ENCODE measurements at places on chromosomes 6 and 20. TPM values are rescaled to one million over a fixed set of nuclear protein-coding genes. Genes with fewer than 3 reads are reported as not detected.

SIM1 gene
- not detected for polyA plus RNA-seq

STMND1 gene
- not detected for polyA plus RNA-seq

GMPR gene
- polyA plus RNA-seq, result 0.56 TPM

CRISP3 gene
- not detected for polyA plus RNA-seq

TMC2 gene
- polyA plus RNA-seq, result not detected

PAK5 gene
- not detected for polyA plus RNA-seq

POPDC3 gene
- not detected for polyA plus RNA-seq

BRD2 gene
- 87.8 TPM for polyA plus RNA-seq

FILIP1 gene
- not detected for polyA plus RNA-seq

- no peak overlapping the region for H3K27ac ChIP-seq
- peaks cover 3% of the 10 kb centered on the region for H3K4me1 ChIP-seq
These were observed 18.4 kb downstream of the NT5E start for GRCh38 chr6:85468326-85468725.

DNA sequence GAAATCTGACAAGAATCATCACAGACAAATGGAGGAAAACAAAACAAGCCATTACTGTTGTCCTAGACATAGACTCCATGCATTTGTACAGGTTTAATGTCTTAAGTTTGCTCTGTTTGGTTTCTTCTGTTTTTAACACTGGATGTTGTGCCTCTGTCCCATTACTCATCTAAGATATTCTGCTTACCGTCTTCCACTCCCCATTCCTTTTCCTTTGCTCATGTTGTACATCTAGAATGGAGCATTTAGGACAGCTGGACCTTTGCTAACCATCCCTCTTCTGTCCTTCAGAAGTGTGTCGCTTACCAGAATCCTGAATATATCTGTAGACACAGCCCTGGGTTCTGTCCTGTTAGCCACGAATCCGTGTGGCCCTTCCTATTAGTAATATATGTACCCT, 35.2 kb downstream of the RAB22A start:
- peaks cover 11% of the 10 kb centered on the region for H3K36me3 ChIP-seq
- DNase-seq, result no peak
- H3K27ac ChIP-seq, result no peak overlapping the region
- H3K4me3 ChIP-seq, result no peak overlapping the region
- no peaks in the 10 kb centered on the region for H3K27me3 ChIP-seq

DNA sequence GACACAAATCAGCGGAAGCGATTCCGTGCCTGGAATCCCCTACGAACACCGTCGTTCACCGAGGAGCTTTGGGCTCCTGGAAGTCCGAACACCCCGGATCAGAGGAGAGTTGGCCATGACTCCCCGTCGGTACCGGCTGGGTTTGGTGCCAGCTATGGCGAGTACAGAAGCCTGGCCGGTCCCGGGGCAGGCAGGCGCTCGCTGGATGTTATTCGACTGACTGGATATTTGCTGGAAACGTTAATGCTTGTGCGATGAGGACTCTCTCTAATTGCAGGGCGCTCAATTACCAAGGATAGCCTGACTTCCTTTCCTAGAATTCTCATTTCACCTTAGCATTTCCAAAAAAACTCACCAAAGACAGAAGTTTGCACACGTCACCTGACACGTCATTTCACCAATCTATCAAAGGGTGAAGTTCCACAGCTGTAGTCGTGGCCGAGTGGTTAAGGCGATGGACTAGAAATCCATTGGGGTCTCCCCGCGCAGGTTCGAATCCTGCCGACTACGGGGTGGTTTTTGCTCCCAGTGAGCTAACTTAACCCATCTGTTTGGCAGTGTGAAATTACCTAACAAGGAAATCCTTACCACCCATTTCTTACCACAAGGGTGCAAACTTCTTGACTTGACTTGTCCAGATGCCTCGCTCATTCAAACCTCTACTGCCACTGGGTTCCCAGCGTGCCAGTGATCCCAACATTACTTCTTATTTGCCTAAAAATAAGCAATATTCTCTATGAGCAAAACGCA, 22.7 kb upstream of the ZNF184 start:
- H3K4me1 ChIP-seq, result peaks cover 7% of the 10 kb centered on the region
- H3K4me3 ChIP-seq, result no peak overlapping the region
- H3K27ac ChIP-seq, result no peak overlapping the region
- H3K27me3 ChIP-seq, result peaks cover 35% of the 10 kb centered on the region
- no peak for DNase-seq

GRCh38 chr6:153059757-153060156, 57.2 kb upstream of the MTRF1L start:
- no peak overlapping the region for H3K4me3 ChIP-seq
- no peak overlapping the region for H3K27ac ChIP-seq
- no peaks in the 10 kb centered on the region for H3K36me3 ChIP-seq
- no peaks in the 10 kb centered on the region for H3K27me3 ChIP-seq
- DNase-seq, result no peak
- no peaks in the 10 kb centered on the region for H3K4me1 ChIP-seq

GRCh38 chr20:52569201-52569600, 377.6 kb upstream of the ZFP64 start:
- no peaks in the 10 kb centered on the region for H3K27me3 ChIP-seq
- no peak overlapping the region for H3K4me3 ChIP-seq
- DNase-seq, result no peak
- no peak overlapping the region for H3K27ac ChIP-seq

DNA sequence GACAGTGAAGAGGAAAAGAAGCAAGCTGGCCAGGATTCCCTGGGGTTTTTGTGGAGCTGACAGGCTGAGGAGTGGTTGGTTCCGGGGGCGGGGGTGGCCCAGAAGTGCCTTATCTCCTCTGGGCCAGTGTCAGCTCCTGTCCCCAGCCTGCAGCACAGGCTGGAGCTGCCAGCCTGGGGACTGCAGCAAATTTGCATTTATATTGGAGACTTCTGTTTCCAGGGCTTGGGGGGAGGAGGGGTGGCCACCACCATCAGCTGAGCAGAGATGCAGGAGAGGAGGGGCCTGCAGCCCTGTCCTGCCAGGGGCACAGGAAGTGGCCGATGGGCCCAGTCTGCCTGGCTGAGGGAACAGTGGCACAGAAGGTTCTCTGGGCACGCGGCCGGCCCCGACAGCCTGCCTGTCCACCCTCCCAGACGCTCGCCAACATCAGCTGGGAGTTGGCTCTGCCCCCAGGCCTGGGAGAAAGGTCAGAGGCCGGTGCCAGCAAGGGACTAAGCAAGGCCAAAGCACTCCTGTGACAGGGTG, 24.3 kb upstream of the SCRT2 start:
- DNase-seq, result no peak
- H3K27ac ChIP-seq, result no peak overlapping the region
- no peaks in the 10 kb centered on the region for H3K4me1 ChIP-seq
- H3K4me3 ChIP-seq, result no peak overlapping the region
- no peaks in the 10 kb centered on the region for H3K36me3 ChIP-seq
- H3K27me3 ChIP-seq, result no peaks in the 10 kb centered on the region

DNA sequence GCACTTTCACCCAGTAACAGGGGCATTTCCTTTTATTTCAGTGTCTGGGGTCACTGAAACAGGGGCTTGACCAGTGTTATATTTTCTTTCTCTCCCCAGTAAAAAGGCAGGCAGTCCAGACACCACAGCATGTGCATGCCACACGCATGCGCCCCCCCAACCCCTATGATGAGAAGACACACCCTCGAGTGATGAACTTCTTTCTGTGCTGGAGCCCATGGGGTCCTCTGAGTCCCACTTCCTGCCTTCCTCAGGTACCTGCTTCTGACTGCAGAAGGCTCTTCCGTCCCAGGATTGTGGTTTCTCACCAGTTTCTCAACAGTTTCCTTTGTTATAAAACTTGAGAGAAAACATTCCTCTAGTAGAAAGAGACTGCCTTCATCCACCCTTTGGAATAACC, 45.7 kb upstream of the TMEM181 start:
- H3K4me1 ChIP-seq, result peaks cover 33% of the 10 kb centered on the region
- no peak for DNase-seq
- H3K27ac ChIP-seq, result no peak overlapping the region
- no peak overlapping the region for H3K4me3 ChIP-seq

GRCh38 chr20:12014276-12014675, 96.6 kb downstream of the BTBD3 start:
- H3K4me3 ChIP-seq, result no peak overlapping the region
- no peak overlapping the region for H3K27ac ChIP-seq
- no peaks in the 10 kb centered on the region for H3K36me3 ChIP-seq

GRCh38 chr6:147479857-147480256, 28.6 kb upstream of the SAMD5 start:
- no peaks in the 10 kb centered on the region for H3K4me1 ChIP-seq
- no peak overlapping the region for H3K27ac ChIP-seq
- no peak overlapping the region for H3K4me3 ChIP-seq

DNA sequence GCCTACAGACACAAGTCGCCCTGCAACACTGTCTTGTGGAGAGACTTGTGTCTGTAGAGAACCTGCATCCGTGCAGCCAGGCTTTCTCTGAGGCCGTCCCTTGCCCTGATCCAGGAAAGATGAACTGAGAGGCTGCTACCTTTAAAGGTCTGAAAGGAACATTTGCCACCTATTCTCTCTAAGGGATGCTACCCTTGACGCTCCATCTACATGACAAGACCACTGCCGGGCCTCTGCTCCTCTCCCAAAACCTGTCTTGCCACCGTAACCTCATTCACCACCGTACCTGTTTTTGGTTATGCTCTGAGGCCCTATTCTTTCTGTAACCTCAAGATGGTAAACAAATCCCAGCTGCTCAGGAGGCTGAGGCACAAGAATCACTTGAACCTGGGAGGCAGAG, 73.9 kb downstream of the FOXF2 start:
- no peak for DNase-seq
- no peak overlapping the region for H3K4me3 ChIP-seq
- no peaks in the 10 kb centered on the region for H3K27me3 ChIP-seq
- no peaks in the 10 kb centered on the region for H3K4me1 ChIP-seq
- no peaks in the 10 kb centered on the region for H3K36me3 ChIP-seq

DNA sequence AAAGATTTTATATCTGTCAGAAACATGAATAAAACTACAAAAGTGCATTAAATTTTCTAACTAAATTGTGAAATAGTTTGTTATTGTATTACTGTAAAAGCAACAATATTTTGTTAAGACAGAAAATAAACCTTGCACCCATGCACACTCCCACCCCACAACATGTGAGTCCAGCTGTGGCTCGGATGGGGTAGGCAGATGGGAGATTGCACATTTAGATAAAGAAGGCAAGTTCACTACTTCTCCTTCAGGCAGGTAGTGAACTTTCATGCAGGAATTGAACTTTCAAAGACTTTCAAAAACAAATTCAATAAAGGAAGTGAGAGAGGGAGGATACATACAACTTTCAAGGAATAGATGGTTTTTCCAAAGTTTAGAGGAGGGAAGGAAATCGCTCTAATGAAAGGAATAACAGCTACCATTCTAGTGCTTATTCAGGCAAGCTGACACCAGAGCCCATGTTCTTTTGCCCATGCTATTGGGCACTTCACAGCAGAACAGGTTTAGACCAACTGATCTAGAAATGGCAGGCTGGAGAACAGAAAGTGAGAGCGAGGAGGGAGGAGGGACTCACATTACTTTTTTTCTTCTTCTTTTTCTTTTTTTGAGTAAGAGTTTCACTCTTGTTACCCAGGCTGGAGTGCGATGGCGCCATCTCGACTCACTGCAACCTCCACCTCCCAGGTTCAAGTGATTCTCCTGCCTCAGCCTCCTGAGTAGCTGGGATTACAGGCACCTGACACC, 28.5 kb downstream of the SF3B5 start:
- DNase-seq, result no peak
- no peak overlapping the region for H3K27ac ChIP-seq
- H3K36me3 ChIP-seq, result no peaks in the 10 kb centered on the region
- H3K4me3 ChIP-seq, result no peak overlapping the region

DNA sequence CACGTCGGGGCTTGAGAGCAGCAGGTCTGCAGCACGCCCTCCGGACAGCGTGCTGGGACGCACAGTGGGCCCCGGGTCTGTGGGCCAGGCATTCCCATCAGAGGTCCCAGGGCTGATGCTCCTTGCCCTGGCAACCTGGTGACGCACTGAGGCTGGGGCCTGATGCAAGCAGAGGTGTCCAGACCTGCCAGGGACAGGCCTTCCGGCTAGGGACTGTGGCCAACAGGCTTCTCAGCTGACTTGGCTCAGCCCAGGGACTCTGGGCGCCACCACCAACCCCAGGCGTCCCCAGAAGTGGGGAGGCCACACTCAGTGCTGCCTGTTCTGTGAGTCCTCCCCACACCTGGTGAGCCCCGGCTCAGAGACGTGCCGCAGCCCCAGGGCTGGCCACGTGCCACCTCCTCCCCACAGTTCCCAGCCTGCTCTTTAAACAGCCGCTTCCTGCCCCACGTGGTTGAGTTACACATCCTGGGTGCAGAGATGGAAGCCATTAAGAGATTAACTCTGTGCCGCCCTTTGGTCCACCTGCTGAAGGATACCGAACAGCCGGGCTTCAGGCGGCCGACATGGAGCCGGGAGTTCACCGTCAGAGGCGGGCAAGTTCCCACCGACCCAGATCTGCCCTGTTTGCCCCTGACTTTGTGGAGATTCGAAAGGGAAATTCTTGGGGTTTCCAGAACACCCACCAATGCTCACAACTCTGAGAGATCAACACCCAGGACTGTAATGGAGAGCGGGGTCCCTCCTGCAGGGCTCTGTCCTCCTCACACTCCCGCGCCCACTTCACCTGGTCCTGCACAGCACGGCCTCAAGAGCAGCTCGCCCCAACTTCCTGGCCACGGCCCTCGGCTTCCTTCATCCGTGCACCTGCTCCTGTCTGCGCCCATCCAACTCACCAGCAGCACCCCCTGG, 37.6 kb upstream of the ZBP1 start:
- H3K36me3 ChIP-seq, result no peaks in the 10 kb centered on the region
- H3K27ac ChIP-seq, result no peak overlapping the region
- H3K27me3 ChIP-seq, result no peaks in the 10 kb centered on the region
- peak; percentile 59 for DNase-seq
- H3K4me3 ChIP-seq, result no peak overlapping the region
- H3K4me1 ChIP-seq, result peaks cover 17% of the 10 kb centered on the region

- H3K27ac ChIP-seq, result no peak overlapping the region
- H3K27me3 ChIP-seq, result no peaks in the 10 kb centered on the region
- no peaks in the 10 kb centered on the region for H3K4me1 ChIP-seq
- no peaks in the 10 kb centered on the region for H3K36me3 ChIP-seq
These were observed 625.5 kb downstream of the CDH26 start for GRCh38 chr20:60583741-60584140.

- no peaks in the 10 kb centered on the region for H3K36me3 ChIP-seq
- no peaks in the 10 kb centered on the region for H3K27me3 ChIP-seq
- no peak overlapping the region for H3K27ac ChIP-seq
These were observed 401.0 kb downstream of the CDC5L start for GRCh38 chr6:44788387-44788981.
